ENCODE measurements at places on chromosomes 5 and 9.

GRCh38 chr5:133662578-133662977 lies 50.2 kb upstream of the FSTL4 start:
- no peak for DNase-seq

GRCh38 chr5:125446986-125447385 lies 700.5 kb upstream of the ZNF608 start:
- no peak for DNase-seq

DNA sequence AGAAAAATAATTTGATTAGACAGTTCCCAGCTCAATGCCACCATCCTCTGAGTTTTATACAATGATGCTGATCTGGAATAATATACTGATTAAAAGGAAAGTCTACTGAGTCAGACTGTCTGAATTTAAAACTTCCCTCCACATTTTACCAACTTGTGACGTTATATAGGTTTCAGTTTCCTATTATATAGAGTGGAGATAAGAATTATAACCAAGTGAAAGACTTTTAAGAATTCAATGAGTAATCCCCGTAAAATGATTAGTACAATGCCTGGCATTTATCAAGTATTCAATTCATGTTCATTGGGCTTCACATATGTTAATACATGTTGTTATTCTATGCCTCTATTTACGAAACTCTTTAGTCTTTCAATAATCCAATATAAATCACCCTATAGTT lies 166.0 kb downstream of the CDH9 start:
- DNase-seq: no peak

DNA sequence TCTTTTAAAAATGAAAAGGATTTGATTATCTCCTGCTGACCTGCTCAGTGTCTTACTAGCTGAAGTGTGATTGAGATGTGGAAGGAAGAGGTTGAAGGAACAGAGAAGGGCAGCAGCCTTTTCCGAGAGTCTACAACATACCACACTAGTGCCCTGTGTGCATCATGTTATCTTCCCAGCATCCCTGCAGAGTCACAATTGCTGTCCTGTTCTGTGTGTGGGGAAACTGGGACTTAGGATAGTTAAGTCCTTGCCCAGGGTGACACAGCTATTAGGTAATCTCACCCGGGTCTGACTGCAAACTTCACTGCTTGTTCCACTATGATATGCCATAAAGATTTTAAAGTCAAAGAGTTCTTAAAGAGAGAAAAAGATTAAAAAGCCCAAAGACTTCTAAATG lies 55.8 kb downstream of the FAM78A start:
- DNase-seq: no peak

DNA sequence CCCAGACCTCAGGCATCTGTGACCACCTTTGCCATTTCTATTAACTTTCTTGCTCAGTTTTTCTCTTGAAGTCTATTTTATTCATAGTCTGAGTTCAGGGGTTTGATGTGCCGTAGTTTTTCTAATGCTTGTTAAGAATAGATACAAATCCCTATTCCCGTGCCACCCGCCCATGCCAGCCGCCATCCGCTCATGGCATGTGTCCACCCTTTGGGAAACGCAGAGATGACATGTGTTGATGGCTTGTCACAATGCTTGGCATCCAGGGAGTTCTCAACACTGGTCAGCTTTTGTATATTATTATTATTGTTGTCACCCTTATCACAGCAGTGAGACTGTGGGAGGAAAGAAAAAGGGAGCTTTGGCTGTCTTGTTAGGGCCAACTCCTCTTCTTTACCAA lies 17.3 kb upstream of the ANGPTL2 start:
- DNase-seq: no peak

- no peak for DNase-seq
Observed at GRCh38 chr9:27414220-27414761, 109.8 kb upstream of the IFNK start.

DNA sequence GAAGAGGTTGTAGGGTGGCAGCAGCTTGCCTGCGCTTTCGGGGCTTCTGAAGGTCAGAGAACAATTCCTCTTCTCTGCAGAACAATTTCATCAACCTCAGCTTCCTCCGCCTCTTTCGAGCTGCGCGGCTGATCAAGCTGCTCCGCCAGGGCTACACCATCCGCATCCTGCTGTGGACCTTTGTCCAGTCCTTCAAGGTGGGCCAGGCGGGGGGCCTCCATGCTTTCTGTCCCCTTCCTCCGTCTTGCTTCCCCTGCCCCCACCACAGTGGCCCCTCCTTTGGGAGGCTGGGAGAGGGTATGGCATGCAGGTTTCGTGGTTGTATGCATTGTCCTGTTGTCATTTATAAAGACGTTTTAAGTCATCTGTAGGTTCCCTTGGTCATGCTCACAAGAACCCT lies 195.8 kb downstream of the CACNA1B start:
- no peak for DNase-seq

- DNase-seq: no peak
Observed at GRCh38 chr9:86352440-86353077, 1.7 kb downstream of the TUT7 start.

DNA sequence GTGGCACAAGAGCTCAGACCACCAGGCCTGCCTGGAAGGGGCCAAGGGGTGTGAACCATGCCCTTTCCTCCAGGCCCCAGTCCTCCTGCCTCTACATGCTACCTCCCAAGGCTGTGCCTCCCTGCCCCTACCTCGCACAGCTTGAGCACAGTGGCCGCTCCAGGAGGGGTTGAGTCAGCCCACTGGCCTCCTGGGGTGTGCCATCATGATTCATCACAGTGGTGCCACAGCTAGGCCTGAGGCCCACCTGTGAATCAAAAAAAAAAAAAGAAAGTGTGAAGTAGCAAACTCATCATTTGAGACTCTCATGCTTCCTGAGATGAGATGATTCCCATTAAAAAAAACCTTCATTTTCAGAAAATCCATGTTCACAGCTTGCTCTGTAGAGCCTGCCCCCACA lies 240.5 kb downstream of the HSPA4 start:
- no peak for DNase-seq

DNA sequence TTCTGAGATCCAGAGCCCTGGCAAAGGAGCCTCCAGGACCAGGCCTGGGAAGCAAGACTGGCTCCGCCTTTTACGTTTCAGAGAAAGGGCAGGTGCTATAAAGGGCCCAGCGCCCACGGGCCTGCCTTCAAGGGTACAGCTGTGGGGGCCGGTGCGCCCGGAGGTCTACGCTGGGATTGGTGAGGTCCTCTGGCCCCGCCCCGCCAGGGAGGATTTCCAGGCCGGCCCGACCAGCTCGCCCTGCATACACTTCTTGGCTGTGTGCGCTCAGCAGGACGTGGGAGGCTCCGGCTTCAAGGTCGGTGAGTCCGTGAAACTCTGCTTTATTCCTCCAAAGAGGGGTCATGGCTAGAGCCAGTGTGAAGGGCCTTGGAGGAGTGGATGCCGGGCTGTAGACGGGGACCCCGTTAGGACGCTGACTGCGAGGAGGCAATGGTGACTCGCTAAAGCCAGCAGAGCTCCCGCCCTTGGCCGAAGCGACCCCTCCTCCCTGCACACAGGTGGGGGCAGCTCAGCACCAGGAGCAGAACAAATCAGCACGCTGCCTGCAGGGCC lies at the start of gene CKMT2:
CKMT2 (plus strand) TSS at position 243 of the 555 bp plus-strand sequence. CDS start 17,811 bp downstream, outside the sequence.
- no peak for DNase-seq

- DNase-seq: no peak
Observed at GRCh38 chr9:74369844-74370243, 127.3 kb upstream of the RORB start.

GRCh38 chr5:107937204-107937603 lies 266.5 kb upstream of the EFNA5 start:
- no peak for DNase-seq

- peak; percentile 39 for DNase-seq
Observed at GRCh38 chr9:35729700-35730485, 2.1 kb downstream of the TLN1 start.

DNA sequence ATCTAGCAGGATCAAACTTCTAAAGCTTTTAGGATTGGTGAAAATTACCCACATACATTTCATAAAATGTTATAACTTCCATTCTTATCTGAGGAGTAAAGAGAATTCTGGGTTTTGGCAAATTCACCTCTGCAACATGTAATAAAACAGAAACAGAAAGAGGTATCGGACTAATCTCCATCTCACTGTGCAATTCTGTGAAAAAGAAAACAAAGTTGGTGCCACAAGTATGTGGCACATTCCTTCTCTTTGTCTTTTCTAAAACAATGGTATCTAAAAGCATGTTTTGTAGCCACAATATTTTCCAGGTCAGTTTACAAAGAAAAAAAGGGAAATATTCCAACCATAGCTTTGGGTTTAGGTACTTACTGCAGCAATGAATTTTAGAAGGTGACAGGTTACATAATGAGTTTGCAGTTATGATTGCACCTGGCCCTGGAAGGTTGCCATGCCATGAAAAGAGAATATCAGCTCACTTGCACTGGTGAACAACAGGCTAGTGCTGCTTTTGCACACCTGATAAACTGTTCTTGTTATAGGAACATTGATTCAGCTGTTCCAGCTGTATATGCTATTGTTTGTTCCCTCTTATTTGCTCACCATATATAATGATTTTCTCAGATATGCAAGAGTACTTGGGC lies 491.3 kb upstream of the MEF2C start:
- DNase-seq: peak; percentile 93

DNA sequence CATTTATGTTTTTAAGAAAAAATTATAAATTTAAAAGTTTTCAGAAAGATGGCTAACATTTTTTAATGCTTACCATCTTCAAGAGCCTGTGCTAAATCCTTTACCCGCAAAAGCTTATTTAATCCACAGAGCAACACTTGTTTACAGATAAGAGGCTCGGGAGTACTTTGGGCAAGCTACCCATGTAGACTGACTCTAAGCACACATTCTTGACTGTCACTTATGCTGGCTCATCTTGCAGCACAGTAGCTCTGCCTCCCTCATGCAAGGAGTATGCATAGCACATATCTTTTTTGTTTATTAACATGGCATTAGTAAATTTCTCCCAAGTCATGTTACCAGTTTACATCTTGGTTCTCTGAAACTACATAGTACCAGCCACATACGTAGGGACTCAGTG lies 14.7 kb downstream of the SH3RF2 start:
- no peak for DNase-seq

- DNase-seq: no peak
Observed at GRCh38 chr5:55634209-55634805, 77.8 kb downstream of the SLC38A9 start.

DNA sequence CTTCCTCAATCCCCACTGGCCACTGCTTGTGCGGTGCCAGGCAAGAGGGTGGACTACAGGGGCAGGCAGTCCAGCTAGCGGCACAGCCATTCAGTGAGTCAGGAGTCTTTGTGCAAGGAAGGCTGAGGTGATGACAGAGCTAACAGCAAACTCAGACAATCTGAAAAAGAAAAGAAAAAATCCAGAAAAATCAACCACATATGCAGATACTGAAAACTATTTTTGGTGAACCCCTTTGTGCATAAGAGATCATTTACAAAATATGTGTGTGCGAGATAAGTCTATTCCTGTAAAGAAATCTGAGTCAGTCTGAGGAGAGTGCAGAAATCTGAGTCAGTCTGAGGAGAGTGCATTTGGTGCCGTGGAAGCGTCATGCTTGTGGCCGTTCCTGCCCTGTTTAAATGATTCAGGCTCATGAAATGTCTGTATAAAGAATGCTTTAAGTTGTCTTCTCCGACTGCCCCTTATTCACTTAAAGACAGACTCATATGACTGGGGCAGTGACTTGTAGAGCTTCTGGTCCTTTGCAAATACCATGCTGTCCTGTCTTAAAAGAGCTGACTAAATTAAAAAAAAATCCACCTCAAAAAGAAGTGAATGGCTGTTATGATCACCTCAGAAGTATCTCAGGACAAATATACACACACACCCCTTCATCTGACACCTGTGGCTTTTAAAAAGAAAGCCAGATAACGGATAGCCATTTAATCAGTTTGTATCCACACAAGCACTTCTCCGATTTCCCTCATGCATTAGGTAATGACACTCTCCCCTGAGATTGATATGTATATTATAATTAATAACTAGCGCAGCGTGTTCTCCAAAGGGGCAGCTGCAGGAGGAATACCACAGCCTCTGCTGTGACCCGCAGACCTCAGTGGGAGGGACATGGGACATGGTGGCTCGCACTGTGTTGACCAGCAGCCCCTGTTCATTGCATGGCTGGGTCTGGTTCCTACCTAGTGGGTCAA lies 47.3 kb downstream of the TRIO start:
- DNase-seq: peak; percentile 28

DNA sequence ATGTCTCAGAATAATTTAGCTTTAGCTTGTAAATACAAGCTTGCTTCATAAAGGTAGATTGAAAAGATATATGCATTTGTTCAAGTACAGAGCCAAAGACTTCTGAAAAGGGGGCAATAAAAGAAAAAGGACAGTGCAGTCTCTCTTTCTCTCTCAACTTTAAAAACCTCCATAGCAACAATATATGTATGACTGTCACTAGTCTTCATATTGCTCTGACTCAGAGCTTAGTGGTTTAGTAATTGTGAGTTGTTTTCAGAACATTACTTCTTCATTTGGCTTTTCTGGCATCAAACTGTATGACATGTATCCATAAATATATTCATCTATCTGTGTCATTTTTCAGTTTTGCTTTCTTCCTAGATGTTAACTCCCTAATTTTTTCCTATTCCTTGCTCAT lies 194.6 kb upstream of the KIF2A start:
- DNase-seq: no peak

DNA sequence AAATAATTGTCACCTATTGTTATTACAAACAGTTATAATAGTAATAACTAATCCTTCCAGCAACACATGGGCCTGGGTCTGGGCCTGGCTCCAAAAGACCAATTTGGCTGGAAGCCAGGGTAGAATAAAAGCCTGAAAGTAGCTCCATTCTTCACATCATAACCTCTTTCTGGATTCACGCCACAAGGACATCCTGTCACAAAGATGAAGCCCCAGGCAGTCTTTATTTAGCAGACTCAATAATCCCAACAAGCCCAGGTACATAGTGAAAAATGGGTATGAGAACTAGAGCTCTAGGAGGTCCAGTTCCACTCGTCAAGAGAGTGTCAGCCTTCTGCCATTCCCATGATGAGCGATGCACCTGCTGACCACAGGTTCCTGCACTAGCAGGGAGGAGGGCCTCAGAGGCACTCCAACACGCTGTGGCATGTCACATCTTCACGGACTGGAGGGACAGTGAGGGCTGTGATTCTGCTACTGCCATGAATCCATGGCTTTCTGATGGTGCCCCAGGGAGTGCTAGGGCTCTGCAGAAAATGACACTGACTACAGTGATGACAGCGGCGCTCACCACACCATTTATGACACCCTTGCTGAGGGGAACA lies 124.9 kb downstream of the SPOCK1 start:
- peak; percentile 97 for DNase-seq
